ENCODE measurements at places on chromosomes 11 and 22.

- no peak for DNase-seq
Measured at GRCh38 chr11:16841984-16842383, 103.5 kb downstream of the C11orf58 start.

- peak; percentile 70 for DNase-seq
Measured at GRCh38 chr11:2168286-2169004, 3.2 kb downstream of the TH start.

DNA sequence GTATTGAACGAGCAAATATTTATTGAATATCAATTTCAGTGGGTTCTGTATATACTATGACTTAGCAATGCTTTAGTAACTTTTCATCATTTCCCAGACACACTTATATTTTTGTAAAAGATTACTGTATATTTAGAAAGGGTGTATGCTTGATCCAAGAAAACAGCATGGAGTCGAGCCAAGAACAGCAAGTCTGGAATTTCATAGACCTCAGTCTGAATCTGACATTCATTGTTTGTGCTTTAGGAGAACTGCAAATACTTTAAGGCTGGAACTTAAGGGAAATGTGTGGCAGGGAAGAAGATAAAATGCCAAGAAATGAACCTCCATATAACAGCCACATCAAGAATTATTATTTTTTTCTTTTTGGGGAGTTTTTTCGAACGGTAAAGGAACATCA lies 1156.8 kb downstream of the LRRC4C start:
- DNase-seq = no peak

- no peak for DNase-seq
Measured at GRCh38 chr11:43359422-43359818, 700 bp downstream of the TTC17 start.

GRCh38 chr22:18971321-18971751 lies 35.2 kb upstream of the PRODH start:
- no peak for DNase-seq

DNA sequence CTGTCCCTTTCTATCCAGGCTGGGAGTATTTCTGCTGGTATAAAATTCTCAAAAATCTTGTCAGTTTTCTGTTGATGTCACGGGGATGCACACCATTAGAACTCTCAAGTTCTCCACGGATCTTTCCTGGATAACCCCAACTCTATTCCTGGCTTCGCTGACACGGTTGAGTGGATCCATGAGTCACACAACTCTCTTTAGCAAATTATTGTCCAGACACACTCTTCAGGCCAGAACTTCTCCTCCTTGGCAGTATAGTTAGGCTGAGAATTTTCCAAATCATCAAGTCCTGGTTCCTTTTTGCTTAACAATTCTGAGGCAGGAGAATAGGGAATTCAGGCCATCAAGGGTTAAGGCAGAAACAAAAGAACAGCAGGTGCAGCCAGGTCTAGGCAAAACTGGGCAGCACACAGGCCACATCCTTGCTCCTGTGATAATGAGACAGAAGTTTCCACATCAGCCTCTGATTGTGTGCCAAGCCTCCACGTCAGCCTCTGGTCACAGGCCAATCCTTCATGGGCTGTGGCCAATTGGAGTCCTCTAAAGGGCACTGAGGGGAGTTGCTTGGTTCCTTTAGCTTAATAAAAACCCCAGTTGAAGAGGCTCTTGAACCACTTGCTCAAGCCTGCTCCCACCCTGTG lies 5.7 kb upstream of the ACAT1 start:
- DNase-seq = peak; percentile 88

DNA sequence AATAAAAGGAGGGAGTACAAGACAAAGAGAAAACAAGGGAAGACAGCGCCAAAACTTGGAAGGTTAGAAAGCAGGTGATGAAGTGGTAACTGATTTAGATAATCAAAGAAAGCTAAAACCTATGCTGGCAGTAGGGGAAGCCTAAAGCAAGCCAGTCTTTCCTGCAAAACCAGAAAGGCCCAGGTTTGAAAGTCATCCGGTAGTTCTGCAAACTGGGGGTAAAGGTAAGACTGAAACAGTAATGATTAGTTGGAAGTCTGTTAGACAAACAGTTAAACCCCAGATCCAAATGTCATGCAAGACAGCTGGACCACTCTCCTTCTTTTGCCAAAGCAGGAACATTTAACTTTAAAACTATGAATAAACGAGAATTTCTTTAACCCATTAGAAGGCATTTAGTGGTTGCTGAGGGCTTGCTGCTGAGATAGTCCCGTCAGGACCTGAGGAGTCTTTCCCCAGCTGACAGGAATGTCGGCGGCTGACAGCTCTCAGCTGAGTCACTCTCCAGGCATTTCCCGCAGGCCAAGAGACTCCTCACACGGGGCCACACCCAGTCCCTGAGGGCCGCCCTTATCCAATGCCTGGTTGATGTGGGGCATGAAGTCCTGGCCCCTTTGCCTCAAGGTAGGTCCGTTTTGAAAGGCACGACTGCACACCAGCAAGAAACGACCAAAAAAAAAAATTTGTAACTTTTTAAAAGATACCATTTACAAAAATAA lies 36.3 kb upstream of the CFAP300 start:
- DNase-seq = peak; percentile 73

GRCh38 chr11:17217401-17217800 lies 9.6 kb upstream of the PIK3C2A start:
- DNase-seq = no peak

GRCh38 chr11:112511911-112512310 lies 251.3 kb upstream of the PLET1 start:
- no peak for DNase-seq

DNA sequence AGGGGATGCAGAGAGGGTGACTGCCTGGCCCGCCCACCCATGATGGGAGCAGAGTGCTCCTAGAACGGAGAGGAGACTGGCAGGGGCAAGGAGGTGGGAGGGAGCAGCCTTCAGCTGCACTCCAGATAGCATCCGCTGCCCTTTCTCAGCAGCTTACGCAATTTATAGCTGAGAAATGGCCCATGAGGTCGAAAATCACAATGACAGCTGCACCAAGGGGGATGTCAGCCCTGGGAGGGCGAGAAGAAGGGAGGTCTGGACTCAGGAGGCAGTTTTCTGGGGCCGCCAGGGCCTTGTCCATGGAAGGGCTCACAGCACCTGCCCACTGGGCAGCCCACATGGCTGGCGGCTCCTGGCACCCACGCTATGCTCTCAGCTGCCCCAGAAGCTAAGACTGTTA lies 17.6 kb upstream of the MOB2 start:
- DNase-seq = no peak

DNA sequence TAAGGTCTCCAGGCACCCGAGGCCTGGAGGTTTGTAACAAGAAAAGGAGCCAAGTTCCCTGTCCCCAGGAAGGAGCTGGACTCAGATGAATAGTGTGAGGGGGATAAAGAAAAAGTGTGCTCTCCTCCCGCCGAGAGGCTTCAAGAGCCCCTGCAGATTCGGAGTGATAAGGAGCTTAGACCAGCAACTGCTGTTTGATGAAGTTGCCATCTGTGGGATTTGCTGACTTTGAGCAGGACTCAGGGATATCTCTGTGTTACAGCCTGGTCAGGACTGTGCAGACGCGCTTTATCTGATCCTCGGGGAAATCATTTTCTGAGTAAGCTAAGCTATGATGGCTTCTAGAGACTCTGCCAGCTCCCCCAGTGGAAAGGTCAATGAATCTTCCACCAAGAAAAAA lies 1017.0 kb downstream of the TBC1D22A start:
- DNase-seq = no peak

DNA sequence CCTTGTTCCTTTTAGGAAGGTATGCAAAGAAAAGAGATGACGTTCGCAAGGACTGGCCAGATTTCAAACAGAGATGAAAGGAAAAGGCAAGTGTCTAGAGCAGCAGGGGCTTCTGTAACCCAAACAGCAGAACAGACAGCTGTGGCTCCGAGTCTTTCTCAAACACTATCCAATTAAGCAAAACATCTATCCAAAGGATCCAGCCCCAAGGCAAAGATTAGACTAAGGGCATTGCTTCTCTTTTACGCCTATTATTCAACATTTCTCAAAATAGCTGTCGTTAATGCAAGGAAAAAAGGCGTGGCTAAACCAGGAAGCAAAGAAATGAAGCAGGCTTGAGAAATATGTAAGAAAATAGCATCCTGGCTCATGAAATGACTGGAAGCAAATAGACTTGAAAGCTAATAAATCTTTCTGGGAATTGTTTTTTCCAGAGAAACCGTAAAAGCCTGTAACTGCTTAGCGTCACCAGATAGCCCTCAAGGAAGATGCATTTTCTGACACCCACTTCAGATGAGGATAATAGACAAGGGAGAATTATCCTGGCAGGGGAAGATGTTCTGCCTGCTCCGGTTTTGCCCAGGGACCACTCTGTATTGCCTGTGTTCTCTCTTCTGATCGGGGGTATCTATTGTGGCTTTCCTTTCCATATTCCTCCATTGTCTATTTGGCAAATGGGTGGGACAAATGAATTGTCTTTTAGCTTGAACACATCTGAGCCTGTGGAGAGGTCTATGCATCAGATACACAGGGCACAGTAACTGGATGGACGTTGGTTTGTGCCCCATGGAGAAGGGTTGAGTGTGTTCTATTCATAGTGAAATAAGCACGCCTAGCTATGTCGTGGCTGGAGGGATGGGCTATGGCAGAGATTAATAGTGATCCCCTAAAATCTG lies 20.2 kb downstream of the C11orf96 start:
- no peak for DNase-seq

DNA sequence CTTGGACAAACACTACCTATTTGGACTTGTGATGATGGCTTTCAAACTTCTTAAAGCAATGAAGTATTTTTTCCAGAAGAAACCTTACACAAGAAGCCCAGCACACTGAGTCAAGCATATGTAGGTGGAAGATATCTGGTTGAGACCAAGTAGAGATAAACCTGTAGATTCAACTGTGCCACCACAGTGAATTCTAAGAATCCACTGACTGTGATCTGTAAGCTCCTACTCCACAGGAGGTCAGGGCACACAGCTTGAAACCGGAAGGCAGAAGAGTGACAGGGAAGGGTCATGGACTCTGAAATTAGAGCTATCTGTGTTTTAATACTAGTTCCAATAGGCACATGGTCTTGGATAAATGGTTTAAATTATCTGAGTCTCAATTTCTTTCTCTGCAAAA lies 404.5 kb downstream of the ETS1 start:
- no peak for DNase-seq

DNA sequence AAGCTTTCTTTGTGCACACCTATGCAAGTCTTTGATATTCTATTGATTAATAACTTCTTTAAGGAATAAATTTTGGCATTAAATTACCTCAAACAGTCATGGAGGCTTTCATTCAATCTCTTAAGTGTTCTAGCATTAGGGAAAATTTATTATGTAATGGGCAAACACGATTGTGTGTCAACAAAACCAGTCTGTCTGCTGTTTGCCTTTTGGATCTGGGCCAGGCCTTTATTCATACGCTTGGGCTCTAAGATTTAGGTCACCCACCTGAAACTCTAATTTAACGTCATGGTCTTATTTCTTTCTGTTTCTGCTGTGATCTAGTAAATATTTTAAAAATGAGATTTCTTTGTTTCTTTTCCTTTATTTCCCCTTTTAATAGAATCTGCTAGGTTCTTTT lies 1270.6 kb downstream of the LRRC4C start:
- peak; percentile 47 for DNase-seq

- DNase-seq = peak; percentile 92
Measured at GRCh38 chr11:2945031-2945756, 16.0 kb upstream of the PHLDA2 start.

- no peak for DNase-seq
Measured at GRCh38 chr11:134753771-134754520, 341.9 kb upstream of the B3GAT1 start.

- peak; percentile 89 for DNase-seq
Measured at GRCh38 chr11:10307400-10308200, 2.7 kb downstream of the ADM start.

DNA sequence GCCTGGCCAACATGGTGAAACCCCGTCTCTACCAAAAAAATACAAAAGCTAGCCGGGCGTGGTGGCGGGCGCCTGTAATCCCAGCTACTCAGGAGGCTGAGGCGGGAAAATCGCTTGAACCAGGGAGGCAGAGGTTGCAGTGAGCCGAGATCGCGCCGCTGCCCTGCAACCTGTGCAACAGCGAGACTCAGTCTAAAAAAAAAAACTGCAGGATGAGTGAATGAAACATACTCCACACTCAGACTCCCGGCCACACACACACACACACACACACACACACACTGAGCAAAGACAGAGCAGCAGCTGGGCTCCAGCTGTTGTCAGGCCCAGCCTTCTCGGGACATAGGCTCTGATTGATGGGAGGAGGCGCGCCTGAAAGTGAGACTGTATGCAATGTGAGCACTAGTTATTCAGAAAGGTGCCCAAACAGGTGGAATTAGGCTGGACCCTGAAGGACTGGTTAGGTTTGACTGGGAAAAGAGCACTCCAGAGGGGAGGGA lies 1.5 kb upstream of the PLEKHA7 start:
- DNase-seq = no peak

DNA sequence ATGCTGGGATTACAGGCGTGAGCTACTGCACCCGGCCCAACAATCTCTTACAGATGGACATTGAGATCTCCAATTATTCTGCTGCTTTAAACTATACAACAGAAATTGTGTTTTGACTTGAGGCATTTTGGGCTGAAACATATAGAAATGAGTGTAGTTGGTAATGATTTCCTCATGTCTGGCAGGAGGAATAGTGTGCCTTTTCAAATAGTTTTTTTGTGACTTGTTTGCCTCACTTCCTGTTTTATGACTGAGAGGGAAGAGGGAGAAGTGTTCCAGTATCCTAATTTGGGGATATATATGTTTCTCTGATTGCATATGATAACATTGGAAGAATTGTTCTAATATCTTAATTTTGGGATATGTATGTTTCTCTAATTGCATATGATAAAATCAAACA lies 40.2 kb downstream of the EP300 start:
- DNase-seq = no peak

DNA sequence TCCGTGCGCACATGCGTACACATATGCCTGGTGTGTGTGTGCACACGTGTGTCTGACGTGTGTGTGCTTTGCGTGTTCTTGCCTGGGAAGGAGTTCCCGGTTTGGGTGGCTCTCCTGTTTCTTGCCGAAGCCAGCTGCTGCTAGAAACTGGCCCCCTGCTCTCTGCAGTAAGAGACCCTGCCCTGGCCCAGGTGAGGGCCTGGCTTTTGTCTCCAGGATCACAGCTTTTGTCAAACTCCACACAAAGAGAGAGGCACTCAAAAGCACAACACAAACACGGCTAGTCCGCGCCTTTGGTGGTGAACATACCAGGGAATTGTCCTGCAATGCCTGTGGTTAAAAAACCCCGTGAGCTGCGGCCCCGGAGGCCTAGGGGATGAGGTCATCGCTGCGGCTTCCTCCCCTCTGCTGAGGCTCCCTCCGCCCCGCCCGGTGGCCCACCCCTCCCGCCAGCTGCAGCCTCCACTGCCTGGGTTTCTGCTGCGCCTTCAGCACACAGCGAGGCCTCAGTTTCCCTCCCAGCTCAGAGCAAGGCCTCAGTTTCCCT lies 88.9 kb downstream of the KCNQ1 start:
- peak; percentile 82 for DNase-seq
